Pons (tissue), 1 donor: ENCODE measurements at places on chromosomes 2 and 18.

DNA sequence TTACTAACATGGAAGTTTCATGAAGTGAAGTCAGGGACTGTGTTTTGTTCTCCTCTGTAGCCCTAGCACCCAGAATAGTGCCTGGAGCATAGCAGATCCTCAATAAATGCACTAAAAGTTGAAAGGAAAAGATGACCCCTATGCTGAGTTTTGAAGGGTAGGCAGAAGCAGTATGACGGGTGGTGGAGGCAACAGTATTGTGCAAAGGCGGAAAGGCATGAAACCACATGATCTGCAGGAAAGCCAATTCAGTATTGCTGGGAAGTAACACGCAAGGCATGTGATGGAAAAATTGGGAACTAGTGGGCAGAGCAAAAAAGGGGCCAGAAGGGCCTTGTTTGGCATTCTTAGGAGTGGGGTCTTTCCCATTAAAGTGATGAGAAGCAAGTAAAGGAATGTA is 23.1 kb downstream of the DTNB start:
- peak; percentile 32 for DNase-seq

- DNase-seq: no peak
Observed at GRCh38 chr2:172089005-172089504, 3.7 kb downstream of the DLX1 start.

GRCh38 chr2:1743396-1744150 is 742 bp downstream of the PXDN start:
- DNase-seq: no peak

DNA sequence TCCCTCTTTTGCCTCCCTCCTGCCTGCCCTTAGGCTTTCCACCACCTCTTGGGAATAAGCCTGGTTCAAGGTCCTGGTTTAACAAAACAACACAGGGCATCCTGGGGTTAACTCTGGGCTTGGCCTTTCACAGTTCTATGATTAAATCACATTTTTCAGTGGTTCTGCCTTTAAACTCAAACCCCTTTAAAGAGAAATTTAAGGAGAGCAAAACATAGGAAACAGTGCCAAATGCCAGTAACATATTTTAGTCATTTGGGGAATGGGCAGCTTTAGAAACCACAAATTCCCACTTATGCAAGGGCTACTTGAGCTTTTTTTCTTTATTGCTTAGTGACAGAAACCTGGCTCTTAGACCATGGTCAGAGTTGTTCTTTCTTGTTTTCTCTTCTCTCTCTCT is 112.2 kb upstream of the FZD5 start:
- DNase-seq: no peak

- no peak for DNase-seq
Observed at GRCh38 chr2:213108308-213108707, 43.1 kb downstream of the IKZF2 start.

DNA sequence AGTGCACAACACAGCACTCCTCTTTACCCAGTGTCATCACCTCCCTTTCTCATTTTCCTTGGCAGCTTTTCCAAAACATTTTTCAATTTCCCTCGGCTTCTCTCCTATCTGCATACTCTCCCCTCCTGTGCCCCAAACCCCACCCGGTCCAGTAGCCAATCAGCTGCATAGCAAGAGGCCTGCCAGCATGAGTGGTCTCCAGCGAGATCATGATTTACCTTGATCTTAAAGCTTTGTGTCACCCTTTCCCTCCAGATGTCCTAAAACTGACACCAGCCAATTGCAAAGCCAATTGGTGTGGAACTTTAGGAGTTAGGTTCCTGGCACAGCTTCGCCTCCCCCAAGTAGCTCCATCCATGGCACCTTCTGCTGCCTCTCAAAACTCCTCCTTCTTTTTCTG is 45.2 kb upstream of the SH3RF3 start:
- no peak for DNase-seq

DNA sequence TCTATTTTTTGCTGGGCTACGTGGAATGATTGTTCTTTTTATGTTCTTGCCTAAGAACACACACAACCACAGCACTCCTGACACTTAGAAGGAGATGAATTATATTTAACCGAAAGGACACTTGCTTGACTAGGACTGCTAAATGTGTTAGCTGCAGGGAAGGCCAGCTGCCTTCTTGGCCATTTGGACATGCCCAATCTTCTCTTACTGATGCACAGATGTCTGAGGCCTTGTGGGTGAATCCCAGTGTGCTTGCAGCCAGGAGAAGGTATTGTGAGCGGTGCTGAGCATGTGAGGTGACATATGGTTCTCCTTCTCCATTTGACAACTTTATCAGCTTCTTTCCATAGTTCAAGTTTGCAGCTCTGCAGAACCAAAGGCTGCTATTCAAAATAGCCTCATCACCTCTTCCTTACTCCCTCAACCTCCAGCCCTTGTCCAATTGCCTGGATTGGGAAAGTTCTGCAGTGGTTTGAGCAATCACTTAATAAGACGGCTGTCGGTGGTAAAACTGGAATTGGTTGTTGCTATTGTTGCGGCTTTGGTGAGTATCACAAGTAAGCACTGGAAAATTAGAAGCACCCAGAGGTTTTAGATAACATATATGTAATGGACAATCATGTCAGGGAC is 1113.3 kb downstream of the TSN start:
- DNase-seq: peak; percentile 7

- no peak for DNase-seq
Observed at GRCh38 chr2:20781656-20782265, 41.1 kb downstream of the LDAH start.

DNA sequence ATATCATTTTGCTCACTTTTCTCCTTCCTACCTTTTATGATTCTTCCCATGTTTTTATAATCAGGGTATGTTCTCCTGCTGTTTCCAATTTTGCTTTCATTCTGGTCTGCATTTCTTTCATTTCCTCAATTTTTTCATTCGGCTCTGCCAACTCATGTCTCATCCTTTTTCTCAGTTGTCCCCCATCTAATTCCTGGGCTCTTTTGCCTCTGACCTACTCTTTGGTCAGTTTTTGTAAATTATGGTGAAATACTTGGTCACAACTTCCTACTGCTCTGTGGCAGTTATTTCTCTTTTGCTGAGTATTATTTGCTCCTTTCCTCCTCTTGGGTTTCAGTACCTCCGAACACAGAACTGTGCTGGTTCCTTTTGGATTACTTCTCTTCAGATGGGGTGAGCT is 27.5 kb downstream of the MYO7B start:
- DNase-seq: no peak

DNA sequence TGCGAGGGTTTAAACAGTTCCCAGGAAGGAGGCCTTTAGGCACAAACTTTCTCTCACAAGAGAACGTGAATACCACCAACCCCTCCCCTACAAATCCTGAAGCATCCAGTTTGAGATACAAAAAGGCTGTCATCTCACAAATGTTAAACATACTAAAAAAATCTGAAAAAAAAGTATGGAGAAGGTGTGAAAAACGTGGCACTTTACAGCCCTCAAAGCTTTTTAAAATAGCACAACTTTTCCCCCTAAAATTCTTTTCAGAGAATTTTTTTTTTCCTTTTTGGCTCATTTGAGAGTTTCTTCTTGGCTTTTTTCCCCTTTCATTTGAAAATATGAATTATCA is 10.1 kb downstream of the ZEB2 start:
- no peak for DNase-seq

DNA sequence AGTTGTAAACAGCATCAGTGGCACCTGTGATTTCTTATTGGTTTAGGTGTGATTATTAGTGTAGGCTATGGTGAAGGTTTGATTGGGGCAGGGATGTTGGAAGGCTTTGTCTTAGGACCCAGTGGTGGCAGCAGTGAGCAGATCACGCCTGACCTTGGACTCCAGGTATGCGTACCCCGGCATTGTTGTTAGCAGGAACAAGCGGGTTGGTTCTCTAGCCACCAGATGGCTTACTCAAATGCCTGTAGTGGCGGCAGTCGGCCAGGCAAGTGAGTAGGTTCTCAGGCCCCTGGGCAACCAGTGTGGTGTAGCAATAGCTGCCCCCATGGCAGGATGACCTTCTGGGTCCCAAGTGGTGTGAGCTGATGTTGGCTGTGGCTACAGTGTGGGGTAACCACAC is 558.3 kb downstream of the KCNJ3 start:
- DNase-seq: no peak

GRCh38 chr2:161384864-161385263 is 31.2 kb upstream of the TBR1 start:
- no peak for DNase-seq

DNA sequence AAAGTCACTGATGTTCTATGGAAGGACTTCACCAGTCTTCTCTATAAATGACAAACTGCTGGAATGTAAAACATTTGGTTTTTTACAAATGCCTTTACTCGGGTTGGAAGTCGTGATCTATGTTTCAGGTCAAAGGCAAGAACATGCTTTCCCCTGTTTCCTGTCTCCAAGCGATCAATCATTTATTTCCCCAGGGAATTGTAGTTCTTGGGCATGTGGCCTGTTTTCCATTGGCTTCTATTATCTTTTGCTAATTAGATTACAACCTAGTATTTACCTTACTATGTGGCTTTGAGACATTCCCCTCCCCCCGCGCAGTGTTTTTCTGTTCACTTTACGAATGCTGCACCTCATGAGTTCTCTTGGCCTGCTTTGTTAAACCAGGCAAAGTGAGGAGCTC is 684.2 kb downstream of the EPHA4 start:
- no peak for DNase-seq

GRCh38 chr2:112749755-112750559 is 14.5 kb downstream of the CKAP2L start:
- DNase-seq: peak; percentile 71

DNA sequence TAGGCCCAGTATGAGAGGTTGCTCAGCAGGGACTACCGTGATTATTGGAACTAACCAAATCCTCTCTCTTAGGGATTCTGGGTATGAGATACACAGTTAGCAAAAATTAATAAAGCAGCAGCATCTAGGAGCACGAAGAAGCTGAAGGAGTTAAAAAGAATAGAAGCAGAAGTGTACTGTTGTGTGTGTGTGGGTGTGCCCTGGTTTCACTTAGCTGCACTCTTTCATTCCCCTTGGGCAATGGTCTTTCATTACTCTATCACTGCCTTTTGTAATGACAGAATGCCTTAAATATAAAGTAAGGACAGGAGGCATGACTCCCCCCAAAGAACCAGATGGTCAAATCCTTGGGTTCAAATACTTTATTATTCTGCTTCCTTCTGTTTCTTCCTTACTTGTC is 115.9 kb upstream of the CD302 start:
- no peak for DNase-seq

DNA sequence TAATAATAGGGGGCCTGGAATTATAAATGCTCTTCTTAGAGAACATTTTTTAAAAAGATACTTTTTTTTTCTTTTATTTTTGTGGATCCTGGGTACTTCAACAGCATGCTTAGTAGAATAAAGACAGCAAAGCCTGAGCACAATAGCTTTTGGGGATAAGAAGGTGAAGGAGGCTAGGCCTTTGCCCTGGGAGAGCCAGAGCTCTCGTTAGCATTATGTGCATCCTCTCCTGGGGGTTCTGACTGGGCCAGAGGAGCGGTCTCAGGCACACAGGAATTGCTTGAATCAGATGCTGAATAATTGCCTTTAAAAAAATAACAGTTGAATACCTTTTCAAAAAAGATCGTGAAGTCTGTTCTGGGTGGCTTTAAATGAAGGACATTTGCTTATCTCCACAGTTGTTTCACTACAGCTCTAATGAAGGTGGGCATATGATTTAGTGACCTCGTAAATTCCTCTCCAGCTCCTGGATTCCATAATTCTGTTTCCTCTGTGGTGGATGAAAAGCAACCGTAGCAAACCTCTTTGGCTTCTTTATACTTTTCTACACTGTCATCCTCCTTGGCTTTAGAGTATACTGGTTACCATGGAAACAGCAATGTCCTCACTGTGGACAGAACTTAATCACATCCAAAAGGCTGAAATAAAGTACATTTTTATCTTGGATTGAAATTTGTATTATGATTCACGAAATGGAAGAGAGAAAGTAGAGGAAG is 133.8 kb downstream of the MAIP1 start:
- DNase-seq: no peak

DNA sequence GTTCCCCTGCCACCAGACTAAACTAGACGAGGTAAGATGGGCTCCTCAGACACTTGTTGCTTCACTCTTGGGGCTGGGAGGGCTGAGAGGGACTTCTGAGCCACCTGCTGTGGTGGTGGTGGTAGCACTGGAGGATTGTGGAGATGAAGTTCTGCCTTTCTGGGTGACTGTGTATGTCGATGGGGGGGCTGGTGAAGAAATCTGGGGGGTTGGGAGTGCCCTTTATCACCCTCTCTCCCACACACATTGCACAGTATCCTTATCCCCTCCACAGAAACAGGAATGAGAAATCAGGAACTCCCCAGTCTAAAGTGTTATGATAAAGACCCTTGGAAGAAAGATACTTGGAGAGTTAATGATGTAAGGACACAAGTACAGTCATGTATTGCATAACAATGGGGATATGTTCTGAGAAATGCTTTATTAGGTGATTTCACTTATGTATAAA is 38.5 kb downstream of the HK2 start:
- no peak for DNase-seq

GRCh38 chr2:112812318-112813267 is 24.0 kb downstream of the IL1B start:
- DNase-seq: no peak

DNA sequence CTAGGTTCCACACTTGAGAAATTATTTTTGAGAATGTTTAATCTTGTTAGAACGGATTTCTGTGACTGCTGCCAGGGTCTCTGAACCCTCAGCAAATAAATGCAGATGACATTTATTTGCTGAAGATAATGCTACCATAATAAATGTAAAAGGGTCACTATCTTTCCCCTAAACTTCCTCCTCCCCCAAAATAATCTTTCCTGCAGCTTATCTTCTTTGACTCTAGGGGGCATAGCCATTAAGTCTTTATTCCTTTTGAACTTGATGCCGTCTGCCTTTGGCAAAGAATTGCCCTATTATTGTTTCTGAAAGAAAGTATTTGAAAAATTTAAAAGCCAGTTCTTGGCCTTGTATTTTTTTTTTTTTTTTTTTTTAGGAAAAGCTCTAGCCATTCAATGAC is 63.6 kb upstream of the ACSL3 start:
- peak; percentile 50 for DNase-seq

DNA sequence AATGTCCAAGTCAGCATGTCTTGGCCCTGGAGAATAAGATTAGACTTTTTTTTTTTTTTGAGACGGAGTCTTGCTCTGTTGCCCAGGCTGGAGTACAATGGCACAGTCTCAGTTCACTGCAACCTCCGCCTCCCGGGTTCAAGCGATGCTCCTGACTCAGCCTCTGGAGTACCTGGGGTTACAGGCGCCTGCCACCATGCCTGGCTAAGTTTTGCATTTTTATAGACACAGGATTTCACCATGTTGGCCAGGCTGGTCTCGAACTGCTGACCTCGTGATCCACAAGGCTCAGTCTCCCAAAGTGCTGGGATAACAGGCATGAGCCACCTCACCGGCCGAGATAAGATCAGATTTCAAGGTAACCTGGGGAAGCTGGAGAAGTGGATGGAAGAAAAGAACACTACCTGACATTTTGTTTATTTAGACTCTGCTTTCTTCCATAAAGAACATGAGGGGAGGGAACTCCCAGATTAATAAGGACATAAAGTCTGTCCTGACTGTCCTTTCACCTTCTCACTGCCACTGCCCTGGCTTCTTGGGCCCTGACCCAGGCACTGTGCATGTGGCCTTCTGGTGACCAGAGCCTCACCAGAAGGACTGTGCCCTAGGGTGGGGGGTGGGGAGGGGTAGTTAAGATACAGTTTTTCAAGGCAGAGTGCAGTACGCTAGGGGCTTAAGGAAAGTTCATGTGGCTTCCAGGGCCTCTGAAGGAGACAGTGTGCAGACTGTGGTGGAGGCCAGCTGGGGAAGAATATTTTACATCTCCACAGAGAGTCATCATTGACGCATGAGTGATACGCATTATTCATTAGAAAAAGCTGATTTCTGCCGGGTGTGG is 4.8 kb upstream of the IMPA2 start:
- DNase-seq: no peak

GRCh38 chr18:51164342-51164741 is 33.1 kb downstream of the MEX3C start:
- DNase-seq: no peak
